ENCODE measurements at places on chromosomes 12 and 14.

GRCh38 chr12:108717243-108717642, 14.1 kb downstream of the CORO1C start:
- DNase-seq: no peak
- H3K27ac ChIP-seq: no peak overlapping the region
- H3K27me3 ChIP-seq: no peaks in the 10 kb centered on the region
- H3K36me3 ChIP-seq: peaks cover 2% of the 10 kb centered on the region
- H3K4me1 ChIP-seq: peaks cover 2% of the 10 kb centered on the region

GRCh38 chr14:50542941-50543418, 10.6 kb upstream of the MAP4K5 start:
- H3K27me3 ChIP-seq: peaks cover 7% of the 10 kb centered on the region
- H3K36me3 ChIP-seq: peaks cover 3% of the 10 kb centered on the region
- H3K27ac ChIP-seq: no peak overlapping the region
- no peak overlapping the region for H3K4me3 ChIP-seq
- H3K4me1 ChIP-seq: peaks cover 10% of the 10 kb centered on the region
- DNase-seq: peak; percentile 64

DNA sequence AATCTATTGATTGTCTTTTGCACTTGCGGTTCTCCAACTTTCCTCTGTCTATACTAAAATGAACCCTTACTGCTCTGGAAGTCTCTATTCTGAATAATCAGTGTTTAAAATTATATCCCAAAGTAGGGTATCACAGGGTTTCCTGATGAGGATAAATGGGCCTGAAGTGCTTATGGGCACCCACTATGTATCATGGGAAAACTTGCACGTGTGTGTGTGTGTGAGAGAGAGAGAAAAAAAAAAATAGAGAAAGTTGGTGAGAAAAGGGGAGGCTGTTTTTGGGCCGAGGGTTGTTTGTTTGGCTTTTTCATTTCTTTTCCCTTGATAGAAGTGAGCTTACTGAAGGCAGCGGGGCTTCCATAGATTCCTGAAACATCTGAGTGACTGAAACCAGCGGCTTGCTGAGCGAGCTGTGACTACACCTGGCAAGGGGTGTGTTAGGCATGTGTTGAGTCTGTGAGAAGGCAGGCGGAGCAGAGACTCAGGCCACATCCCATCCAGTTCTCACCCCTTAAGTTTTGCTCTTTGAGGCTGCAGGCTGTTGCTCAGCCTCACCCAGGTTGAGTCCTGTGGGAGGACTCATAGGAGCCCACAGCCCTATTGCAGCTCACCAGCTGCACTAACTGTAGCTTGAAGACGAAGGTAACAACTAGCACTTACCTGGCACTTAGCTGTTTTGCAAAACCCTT, 17.2 kb downstream of the PPFIBP1 start:
- peaks cover 2% of the 10 kb centered on the region for H3K4me1 ChIP-seq
- H3K27ac ChIP-seq: no peak overlapping the region
- H3K36me3 ChIP-seq: peaks cover 4% of the 10 kb centered on the region
- peaks cover 8% of the 10 kb centered on the region for H3K27me3 ChIP-seq

DNA sequence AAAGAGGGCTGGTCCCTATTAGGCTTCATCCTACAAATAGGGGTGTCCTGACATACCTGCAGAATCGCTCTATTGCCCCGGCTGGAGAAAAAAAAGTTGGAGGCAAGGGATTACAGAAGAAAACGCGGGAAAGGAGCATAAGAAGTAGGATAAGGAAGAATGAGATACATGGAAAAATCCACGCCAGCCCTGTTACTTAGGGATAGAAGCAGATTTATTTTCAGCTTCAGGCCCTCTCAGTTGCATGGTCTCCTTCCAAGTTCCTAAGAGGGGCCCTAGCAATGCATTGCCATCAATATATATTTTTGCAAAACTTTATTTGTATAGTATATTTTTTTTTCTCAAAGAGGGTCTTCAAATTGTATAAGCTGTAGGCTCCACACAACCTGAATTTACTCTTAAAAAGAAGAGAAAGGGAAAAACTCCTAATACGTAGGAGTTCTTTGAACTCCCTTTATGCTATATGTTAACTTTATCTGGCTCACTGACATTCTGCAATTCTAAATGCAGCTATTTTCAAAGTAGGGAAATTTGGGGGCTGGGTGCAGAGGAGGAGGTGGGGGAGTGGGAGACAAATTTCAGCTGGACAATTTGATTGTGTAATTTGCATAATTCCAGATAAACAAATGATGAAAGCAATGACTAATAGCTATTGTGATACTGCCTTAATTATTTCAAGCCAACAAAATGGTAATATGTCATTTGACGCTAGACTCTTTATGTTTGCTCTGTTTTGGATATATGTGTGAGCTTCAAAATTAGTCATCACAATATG, 137.7 kb upstream of the TRHDE start:
- no peaks in the 10 kb centered on the region for H3K4me1 ChIP-seq
- no peaks in the 10 kb centered on the region for H3K27me3 ChIP-seq
- H3K27ac ChIP-seq: no peak overlapping the region
- no peaks in the 10 kb centered on the region for H3K36me3 ChIP-seq
- H3K4me3 ChIP-seq: no peak overlapping the region

GRCh38 chr12:6745741-6746525, 7.0 kb downstream of the MLF2 start:
- no peak overlapping the region for H3K4me3 ChIP-seq
- peaks cover 26% of the 10 kb centered on the region for H3K4me1 ChIP-seq
- peak; percentile 54 for DNase-seq
- H3K27me3 ChIP-seq: no peaks in the 10 kb centered on the region

GRCh38 chr14:52354242-52354641, 40.1 kb downstream of the PTGER2 start:
- no peak for DNase-seq
- H3K27ac ChIP-seq: peak overlapping the region; percentile 96

DNA sequence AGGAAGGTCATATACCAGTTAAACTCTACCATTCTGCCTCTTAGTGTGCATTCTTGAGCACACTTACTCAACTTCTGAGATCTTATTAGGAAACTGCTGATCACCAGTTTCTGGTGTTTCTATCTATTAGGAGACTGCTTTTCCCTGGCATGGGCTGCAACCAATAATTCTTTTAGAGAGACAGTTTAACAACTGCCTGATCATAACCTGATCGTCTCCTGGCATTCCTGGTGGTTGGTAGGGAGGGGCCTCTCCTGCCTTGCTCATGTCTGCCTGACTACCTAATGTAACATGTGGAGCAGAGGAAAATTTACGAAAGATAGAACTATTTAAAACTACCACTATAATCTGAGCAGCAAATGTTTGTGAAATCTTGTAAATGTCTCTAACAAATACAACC, 75.3 kb upstream of the MGAT4C start:
- H3K27ac ChIP-seq: no peak overlapping the region
- no peaks in the 10 kb centered on the region for H3K27me3 ChIP-seq
- DNase-seq: no peak
- no peaks in the 10 kb centered on the region for H3K4me1 ChIP-seq

GRCh38 chr12:27511031-27511722, 12.8 kb upstream of the PPFIBP1 start:
- H3K27ac ChIP-seq: no peak overlapping the region
- no peak overlapping the region for H3K4me3 ChIP-seq

DNA sequence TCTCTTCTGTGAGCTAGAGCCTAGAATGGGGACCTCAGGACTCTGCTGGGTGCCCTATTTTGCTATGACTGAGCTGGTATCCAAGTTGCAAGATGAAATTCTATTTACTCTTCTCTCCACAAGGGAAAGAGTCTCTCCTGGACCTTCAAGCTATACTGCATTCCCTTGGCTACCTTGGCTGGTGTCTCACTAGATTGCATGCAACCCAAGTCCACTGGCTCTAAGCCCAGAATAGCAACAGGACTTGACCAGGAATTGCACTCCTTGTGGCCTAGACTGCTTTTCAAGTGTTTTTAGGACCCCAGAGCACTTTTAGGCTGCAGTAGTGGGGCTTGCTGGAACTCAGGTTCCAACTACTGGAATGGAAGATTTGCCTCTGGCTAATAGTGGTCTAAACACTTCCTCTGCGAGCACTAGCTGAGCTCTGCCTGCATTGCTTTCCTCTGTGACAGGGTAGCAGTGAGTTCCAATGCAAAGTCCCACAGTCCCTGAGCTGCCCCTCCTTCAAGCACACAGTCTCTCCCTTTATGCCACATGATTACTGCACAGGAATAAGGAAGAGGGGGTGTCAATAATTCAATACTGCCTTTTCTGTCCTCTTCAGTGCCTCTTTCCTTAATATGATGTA, 1009.1 kb upstream of the FLRT2 start:
- no peak overlapping the region for H3K4me3 ChIP-seq
- no peaks in the 10 kb centered on the region for H3K36me3 ChIP-seq
- no peak overlapping the region for H3K27ac ChIP-seq
- H3K4me1 ChIP-seq: no peaks in the 10 kb centered on the region

DNA sequence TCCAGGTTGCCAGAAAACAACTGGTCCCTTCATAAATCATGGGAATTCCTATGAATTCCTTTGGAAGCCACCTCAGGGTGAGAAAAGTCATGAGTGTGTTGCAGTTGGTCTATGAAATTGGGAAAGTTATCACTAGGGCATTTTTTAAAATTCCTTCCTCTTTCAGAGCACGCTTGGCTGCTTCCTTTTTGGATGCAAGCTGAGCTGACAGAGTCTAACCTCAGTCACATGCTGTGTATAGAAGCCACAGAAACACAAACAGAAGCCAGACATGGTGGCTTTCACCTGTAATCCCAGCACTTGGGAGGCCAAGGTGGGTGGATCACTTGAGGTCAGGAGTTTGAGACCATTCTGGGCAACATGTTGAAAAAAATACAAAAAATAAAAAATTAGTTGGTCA, 21.7 kb upstream of the HELB start:
- peaks cover 35% of the 10 kb centered on the region for H3K4me1 ChIP-seq
- peaks cover 17% of the 10 kb centered on the region for H3K36me3 ChIP-seq
- H3K27me3 ChIP-seq: no peaks in the 10 kb centered on the region
- H3K4me3 ChIP-seq: no peak overlapping the region
- no peak overlapping the region for H3K27ac ChIP-seq
- DNase-seq: no peak

GRCh38 chr14:61211476-61212255, 69.5 kb downstream of the TMEM30B start:
- no peak for DNase-seq
- no peaks in the 10 kb centered on the region for H3K4me1 ChIP-seq
- no peaks in the 10 kb centered on the region for H3K36me3 ChIP-seq
- no peak overlapping the region for H3K4me3 ChIP-seq

DNA sequence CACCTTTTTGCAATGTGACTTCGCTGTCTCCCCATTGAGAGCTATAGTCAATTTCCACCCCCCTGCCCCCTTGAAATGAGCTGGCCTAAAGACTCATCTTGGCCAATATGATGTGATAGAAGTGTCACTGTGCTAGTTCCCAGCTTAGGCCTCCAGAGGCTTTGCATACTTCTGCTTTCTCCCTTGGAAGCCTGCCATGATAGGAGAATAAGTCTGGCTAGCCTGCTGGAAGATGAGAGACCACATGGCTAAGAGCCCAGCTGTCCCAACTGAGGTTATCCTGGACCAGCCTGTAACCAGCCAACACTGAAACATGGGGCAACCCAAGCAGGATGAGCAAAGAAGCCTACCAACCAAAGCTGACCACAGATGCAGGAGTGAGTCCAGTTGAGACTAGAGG, 196.9 kb downstream of the GRIN2B start:
- H3K4me1 ChIP-seq: no peaks in the 10 kb centered on the region
- no peaks in the 10 kb centered on the region for H3K27me3 ChIP-seq
- H3K27ac ChIP-seq: no peak overlapping the region
- no peak for DNase-seq
- no peaks in the 10 kb centered on the region for H3K36me3 ChIP-seq

Data from activated CD4-positive, alpha-beta T cell treated with anti-CD3 and anti-CD28 coated beads, Interleukin-2, amount 10 ng/mL, durations not matched to agents 7 days and 5 days (primary cell).